ENCODE measurements at places on chromosomes 1 and 21. TPM values are rescaled to one million over a fixed set of nuclear protein-coding genes. Genes with fewer than 3 reads are reported as not detected.
A peak's percentile ranks its signal among the peaks of the same experiment; 100 is the strongest.

SLAMF9 gene
- total RNA-seq: not detected

AMY1B gene
- total RNA-seq: not detected

CDKN2C gene
- total RNA-seq: not detected

DNA sequence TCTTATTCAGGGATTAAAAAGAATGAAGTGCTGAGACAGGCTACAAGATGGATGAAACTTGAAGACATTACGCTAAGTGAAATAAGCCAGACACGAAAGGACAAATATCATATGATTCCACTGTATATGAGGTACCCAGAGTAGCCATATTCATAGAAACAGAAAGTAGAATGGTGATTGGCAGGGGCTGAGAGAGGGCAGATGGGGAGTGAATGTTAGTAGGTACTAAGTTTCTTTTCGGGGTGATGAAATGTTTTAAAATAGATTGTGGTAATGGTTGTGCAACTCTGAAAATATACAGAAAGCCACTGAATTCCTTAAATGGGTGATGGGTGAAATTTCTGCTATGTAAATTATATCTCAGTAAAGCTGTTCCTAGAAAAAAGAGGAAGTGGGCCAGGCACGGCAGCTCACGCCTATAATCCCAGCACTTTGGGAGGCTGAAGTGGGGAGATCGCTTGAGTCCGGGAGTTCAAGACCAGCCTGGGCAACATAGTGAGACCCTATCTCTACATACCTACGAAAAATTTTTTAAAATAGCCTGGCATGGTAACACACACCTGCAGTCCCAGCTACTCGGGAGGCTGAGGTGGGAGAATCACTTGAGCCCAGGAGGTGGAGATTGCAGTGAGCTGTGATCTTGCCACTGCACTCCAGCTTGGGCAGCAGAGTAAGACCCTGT is 15.9 kb downstream of the SLC27A3 start:
- DNase-seq: no peak

DNA sequence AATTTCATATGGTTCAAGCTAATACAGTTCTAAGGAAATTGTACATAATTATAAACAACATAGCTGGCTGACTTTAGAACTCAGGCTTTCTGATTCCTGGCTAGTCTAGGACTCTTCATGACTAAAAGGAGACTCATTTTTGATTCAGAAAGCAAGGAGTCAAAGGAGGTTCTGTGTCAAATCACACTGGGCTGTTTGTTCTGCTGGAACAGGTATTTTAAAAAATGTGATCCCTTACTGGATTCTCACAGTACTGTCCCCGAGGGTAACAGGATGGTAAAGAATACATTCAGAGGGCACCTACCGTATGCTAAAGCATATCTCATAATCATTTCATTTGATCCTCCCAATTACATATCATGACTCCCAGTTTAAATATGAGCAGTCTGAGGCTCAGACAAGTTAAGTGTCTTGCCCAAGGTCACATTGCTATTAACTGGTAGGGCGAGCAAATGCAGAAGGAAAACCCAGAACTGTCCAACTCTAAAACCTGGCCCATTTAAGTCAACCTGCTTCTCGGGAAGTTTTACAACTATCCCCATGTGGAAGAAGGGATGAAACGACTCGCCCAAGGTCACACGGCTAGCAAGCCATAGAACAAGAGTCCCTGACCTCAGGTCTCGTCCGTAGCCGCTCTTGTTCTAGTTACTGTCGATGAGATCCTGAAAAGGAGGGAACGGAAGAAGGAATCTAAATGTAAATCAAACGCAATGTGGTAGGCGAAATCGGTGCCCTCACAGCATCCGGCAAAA is 675 bp downstream of the MYSM1 start:
- DNase-seq: peak; percentile 17

- DNase-seq: no peak
These were observed 21.5 kb downstream of the SPATA6 start for GRCh38 chr1:48450505-48450904.

DNA sequence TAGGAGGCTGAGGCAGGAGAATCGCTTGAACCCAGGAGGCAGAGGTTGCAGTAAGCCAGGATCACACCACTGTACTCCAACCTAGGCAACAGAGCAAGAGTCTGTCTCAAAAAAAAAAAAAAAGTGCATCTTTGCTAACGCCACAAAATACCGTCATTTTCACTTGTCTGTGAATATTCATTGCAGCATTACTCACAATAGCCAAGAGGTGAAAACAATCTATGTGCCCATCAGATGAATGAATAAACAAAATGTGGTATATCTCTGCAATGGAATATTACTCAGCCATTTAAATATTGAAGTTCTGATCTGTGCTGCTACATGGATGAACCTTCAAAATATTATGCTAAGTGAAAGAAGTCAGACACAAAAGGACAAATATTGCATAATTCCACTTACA is 7.9 kb upstream of the TIAM1 start:
- DNase-seq: no peak

DNA sequence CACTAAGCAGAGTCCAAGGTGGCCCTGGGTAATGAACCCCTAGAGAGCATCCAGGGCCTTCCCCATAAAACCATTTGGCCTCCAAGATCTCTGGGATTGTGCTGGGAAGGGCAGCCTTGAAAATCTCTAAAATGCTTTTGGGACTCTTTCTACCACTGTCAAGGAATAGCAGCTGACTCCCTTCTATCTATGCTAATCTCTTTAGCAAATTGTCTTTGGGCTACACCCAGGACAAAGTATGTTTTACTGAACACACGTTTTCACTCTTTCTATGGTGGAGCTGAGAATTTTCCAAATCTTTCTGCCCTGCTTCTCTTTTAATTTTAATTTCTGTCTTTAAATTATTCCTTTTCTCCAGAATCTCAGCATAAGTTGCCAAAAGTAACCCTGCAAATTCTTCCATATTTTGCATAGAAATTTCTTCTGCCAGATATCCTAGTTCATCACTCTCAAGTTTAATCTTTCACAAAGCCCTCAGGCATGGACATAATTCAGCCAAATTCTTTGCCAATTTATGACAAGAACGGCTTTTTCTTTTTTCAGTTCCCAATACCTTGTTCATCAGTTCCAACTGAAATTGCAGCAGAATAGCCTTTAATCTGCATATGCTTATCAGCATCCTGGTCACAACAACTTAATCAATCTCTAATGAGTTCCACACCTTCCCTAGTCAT is 687.0 kb upstream of the ADGRL4 start:
- no peak for DNase-seq

DNA sequence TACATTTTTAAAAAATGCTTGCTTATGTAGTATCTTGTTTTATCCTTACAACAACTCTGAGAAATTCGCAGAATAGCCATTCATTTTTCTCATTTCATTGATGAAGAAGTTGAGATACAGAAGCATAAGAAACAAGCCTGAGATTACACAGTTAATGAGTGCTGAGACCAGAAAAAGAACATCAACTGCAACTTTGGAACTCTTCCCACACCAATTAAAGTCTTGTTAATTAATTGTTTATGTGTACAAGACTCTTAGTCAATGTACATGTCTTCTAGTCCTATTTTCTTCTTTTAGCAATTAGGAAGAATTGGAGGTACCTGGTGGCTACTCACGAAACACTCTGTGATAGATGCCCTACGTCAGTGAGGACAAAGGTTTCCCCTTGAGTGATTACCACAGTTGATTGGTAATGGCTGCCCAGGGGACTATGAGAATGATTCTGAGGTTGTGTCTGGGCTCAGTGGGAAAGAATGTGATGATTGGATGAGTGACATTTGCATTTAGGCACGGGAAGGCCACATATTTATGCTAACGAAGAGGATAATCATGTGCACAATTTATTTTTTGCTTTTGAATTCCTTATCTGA is 187.4 kb upstream of the KCNK2 start:
- DNase-seq: no peak

DNA sequence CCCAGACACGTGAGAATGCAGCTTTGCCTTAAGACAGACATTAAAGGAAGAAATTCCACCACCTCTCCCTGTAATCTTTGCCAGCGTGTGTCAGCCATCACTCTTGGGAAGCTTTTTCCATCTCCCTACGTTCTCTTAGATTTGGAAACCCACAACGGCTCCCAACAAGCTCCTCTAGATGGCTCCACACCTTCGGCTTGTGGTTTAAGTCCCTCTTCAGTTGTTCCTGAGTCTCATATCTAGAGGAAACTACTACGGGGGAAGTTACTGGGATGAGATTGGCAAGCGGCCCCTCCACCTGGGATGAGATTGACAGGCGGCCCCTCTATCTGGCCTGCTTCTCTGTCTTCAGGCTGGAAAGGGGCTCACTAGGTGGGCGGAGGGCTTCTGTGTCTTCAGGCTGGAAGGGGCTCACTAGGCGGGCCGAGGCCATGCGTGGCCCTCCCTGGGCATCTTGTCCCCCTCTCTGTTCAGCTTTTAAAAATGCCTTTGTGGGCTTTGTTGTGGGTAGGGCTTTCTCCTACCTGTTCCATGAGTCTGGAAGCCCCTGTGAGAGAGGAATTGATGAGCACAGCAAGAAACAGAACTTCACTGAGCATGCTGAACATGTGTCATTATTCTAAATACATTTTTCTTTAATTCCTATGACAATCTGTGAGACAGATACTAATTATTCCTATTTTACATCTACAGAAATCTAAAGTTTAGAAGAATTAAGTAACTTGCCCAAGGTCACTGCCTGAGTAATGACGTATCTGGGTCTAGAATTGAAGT is 670.5 kb downstream of the KIF26B start:
- no peak for DNase-seq

DNA sequence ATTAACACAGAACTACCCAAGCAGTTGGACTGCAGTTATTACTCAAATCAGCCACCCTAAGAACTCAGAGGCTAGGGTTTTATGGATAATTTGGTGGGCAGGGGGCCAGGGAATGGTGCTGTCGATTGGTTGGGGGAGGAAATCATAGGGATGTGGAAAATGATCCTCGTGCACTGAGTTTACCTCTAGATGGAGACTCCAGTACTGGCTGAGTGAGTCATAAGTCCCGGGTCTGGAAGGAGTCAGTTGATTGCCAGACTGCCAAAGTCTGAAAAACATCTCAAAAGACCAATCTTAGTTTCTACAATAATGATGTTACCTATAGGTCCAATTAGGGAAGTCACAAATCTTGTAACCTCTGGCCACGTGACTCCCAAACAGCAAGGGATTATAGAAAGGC is 257.5 kb upstream of the PRMT6 start:
- no peak for DNase-seq

DNA sequence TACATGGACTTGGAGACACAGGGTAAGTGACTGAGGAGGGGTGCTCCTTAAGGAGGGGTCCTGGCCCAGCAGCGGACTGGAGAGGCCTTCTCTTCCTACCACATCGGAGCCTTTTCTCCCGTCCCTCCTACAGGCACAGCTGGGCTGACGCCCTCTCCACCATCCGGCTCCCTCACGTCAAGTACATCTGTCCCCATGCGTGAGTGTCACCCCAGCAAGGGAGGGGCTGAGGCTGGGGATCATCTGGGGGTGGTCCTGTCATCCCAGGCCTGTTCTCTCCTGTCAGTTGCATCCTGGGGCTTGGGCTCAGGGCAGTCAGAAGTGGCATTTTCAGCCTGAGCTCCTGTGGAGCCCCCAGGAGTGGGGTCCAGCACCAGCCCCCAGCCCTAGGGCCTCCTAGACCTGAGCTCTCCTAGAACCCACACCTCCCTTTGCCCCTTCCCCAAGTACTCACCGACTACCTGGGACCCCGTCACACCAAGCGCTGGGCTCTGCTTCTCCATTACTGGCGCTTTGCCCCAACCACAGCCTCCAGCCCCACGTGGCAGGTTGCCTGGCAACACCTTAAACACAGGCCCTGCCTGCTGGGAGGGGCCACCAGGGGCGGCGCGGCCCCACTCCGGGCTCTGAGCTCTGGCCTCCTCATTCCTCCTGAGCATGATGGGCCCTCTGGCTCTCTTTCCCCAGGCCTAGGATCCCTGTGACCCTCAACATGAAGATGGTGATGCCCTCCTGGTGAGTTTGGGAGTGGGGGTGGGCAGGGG is 2.3 kb downstream of the LYPLA2 start:
- no peak for DNase-seq

DNA sequence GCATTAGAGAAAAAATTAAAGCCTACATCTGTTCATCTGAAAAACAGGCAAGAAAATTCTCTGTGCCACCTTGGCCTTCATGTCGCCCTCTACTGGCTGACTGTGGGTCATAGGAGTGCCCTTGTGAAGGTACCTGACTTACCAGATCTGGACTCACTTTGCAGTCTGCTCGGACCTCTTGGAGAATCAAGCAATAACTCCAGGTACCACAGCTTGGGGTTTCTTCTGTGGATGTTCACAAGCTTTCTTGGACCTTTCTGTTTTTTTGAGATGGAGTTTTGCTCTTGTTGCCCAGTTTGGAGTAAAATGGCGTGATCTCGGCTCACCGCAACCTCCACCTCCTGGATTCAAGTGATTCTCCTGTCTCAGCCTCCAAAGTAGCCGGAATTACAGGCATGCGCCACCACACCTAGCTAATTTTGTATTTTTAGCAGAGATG is 2.4 kb upstream of the PRAMEF18 start:
- no peak for DNase-seq

DNA sequence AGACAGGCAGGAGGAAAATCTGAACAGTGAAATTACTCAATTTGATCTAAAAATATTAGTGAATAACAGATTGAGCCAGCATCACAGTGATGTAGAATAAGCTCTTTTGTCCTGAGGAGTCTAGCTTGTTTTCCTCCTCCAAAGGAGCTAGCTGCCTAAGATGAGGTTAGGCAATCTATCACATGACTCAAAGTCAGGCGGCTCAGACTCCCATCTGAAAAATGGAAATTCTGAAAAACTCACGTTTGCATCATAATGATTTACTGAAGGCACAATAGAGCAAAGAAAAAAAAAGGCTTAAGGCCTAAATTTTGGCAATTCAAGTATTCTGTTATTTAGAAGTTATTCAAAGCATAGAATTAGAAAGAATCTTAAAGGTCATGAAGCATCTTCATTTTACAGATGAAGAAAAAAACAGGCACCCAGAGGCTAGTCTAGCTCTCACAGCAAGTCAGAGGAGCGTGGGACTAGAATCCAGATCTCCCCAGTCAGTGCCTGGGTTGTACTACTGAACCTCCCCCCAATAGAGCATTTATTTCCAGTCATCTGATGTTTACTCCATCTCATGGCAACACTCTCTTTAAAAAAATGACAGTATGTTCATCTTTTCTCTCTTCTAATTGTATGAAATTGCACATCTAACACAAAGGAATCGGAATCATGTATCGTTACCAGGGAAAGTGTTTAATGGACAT is 62.5 kb upstream of the ATF3 start:
- no peak for DNase-seq

GRCh38 chr1:91752324-91752723 is 133.6 kb downstream of the TGFBR3 start:
- no peak for DNase-seq

GRCh38 chr1:99018313-99018712 is 13.7 kb upstream of the PLPPR5 start:
- no peak for DNase-seq
